ENCODE measurements at places on chromosomes 16 and 17.

DNA sequence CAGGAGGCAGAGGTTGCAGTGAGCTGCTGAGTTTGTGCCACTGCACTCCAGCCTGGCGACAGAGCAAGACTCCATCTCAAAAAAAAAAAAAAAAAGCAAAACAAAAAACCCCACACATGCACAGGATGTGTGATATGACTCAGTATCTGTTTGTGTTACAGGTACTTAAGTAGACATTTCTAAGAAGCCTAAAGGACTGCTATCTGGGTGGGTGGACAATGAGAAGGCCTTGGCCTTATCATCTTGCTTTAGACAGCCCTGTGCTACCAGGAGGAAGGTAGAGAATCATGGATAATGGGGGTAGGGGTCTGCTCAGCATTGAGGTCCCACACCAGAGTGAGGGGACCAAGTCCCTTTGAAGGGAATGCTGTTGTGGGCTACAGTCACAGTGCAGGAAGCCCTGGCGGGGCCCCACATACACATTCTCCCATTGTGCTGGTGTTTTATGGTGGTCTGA is 26.7 kb downstream of the PLD6 start:
- no peaks in the 10 kb centered on the region for H3K27me3 ChIP-seq
- peaks cover 100% of the 10 kb centered on the region for H3K36me3 ChIP-seq
- no peak for DNase-seq
- H3K4me3 ChIP-seq: no peak overlapping the region
- H3K4me1 ChIP-seq: peaks cover 12% of the 10 kb centered on the region

DNA sequence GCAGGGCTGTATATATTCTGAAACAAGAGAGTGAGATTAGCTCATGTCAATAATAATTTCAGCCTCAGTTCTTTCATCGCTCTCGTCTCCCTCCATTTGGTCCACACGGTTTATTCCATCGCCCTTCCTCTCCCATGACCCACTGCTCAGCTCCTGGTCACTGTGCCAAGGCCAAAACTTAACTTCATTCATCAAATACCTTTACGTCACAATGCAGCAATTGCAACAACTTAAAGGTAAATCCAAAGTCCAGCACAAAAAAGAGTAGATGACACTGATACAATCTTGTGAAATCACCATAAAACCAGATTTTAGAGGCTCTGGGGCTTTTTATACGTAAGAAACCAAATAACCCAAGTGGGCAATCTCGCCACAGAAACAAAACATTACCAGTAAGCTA is 72.0 kb downstream of the ANKRD11 start:
- H3K36me3 ChIP-seq: peaks cover 9% of the 10 kb centered on the region
- H3K27ac ChIP-seq: no peak overlapping the region
- no peak for DNase-seq
- no peaks in the 10 kb centered on the region for H3K27me3 ChIP-seq
- H3K4me1 ChIP-seq: peaks cover 35% of the 10 kb centered on the region

DNA sequence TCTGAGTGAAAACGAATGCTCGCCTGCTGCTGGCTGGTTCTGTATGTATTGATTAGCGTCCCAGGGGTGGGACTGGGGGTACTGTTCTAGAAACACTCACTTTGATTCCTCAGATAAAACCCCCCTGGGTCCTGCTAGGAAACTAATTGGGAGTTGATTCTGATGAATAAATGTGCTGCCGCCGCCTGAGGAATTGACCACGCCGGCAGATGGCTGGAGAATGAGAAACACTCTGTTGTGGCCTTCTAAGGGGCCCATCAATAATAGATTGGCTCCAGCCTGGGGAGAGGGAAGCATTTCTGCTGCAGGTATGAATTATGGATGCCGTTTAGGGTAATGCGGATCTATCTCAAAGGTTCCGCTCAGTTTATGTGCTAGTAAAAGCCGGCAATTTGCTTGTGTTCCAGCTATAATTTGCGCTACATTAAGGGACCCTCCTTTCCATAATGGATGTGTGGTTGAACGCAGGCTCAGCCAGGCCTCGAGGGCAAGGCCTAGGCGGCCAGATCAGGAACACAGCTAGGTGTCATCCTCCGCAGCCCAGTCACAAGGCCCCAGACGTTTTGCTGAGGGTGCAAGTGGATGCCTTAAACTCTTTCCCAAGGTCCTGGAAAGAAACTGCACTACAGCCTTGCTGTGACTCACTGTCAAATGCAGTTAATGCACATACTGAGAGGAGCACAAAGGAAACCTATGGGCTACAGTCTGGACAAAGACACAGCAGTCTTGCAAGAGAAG is 132.2 kb upstream of the HS3ST2 start:
- peaks cover 4% of the 10 kb centered on the region for H3K27me3 ChIP-seq
- peaks cover 10% of the 10 kb centered on the region for H3K4me1 ChIP-seq
- H3K27ac ChIP-seq: no peak overlapping the region
- no peaks in the 10 kb centered on the region for H3K36me3 ChIP-seq

DNA sequence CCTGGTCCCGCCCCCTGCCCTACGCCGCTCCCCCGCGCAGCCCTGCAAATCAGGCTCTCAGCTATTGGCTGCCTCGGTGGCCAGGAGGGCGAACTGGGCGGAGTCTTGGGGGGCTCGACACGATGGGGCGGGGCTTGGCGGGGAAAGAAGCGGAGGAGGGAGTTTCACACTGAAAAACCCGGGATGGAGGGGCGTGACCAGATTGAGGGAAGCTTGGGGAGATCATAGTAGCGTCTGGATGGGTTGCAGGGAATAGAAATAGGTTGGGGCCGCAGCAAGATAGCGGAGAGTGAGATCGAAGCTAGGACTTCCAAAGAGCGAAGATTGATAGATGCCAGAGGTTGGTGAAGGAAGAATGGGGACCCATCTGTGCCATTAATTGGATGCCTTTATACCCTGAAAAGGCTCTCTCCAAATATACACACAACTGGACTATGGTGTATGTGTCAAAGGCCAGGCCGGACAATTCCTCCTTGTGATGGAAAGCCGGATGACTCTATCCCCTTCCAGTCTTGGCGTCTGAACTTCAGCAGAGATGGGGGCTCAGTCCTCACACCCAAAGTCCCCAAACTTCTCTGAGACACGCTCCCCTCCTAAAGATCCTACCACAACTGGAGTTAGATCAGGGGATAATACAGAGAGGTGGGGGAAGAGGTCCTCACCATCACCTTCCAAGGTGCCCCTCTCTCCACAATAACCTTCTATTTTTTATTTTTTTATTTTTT is 376 bp upstream of the STAC2 start:
- H3K4me3 ChIP-seq: peak overlapping the region; percentile 43
- H3K27me3 ChIP-seq: peaks cover 79% of the 10 kb centered on the region
- H3K27ac ChIP-seq: no peak overlapping the region

GRCh38 chr16:29925105-29925756 is 795 bp downstream of the KCTD13 start:
- H3K27me3 ChIP-seq: no peaks in the 10 kb centered on the region
- H3K27ac ChIP-seq: peak overlapping the region; percentile 90
- H3K4me1 ChIP-seq: peaks cover 23% of the 10 kb centered on the region
- no peak for DNase-seq
- H3K4me3 ChIP-seq: peak overlapping the region; percentile 95

GRCh38 chr16:8867216-8867931 is 1.4 kb downstream of the CARHSP1 start:
- no peak for DNase-seq
- peaks cover 69% of the 10 kb centered on the region for H3K4me1 ChIP-seq
- H3K27ac ChIP-seq: peak overlapping the region; percentile 87
- H3K4me3 ChIP-seq: peak overlapping the region; percentile 67
- peaks cover 7% of the 10 kb centered on the region for H3K36me3 ChIP-seq

DNA sequence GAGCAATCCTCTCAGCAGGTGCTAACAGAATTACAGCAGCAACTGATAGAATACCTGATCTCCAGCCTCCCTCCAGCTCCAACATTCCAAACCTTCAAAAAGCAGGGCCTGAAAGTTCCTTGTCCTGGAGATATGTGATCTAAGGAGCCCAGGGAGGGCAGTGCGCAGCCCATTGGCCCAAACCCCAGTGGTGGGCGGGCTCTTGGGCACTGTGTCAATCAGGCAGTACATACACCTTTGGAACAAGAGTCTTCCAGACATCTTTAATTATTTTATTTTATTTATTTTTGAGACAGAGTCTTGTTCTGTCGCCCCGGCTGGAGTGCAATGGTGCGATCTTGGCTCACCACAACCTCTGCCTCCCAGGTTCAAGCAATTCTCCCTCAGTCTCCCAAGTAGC is 24.2 kb downstream of the SLC12A3 start:
- DNase-seq: no peak
- no peaks in the 10 kb centered on the region for H3K4me1 ChIP-seq

DNA sequence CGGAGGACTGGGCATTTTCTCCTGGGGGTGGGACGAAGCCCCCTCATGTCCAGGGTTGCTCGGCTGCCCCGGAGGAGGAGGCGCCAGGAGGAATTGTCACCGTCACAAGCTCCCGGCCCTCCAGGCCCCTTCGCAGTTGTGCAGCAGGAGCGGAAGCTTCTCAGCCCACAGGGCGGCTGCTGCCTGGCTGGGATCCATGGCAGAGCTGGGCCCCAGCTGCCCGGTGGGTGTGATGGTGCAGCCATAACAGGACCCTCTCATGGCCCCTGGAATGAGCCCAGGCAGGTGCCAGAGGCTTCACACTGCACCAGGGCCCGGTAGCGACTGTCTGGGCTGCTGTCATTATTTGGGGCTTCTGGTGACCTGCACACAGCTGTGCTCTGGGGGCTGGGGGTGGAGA is 54.9 kb upstream of the GNG13 start:
- no peak overlapping the region for H3K27ac ChIP-seq
- H3K4me1 ChIP-seq: no peaks in the 10 kb centered on the region
- no peak overlapping the region for H3K4me3 ChIP-seq
- no peak for DNase-seq
- no peaks in the 10 kb centered on the region for H3K27me3 ChIP-seq
- no peaks in the 10 kb centered on the region for H3K36me3 ChIP-seq

DNA sequence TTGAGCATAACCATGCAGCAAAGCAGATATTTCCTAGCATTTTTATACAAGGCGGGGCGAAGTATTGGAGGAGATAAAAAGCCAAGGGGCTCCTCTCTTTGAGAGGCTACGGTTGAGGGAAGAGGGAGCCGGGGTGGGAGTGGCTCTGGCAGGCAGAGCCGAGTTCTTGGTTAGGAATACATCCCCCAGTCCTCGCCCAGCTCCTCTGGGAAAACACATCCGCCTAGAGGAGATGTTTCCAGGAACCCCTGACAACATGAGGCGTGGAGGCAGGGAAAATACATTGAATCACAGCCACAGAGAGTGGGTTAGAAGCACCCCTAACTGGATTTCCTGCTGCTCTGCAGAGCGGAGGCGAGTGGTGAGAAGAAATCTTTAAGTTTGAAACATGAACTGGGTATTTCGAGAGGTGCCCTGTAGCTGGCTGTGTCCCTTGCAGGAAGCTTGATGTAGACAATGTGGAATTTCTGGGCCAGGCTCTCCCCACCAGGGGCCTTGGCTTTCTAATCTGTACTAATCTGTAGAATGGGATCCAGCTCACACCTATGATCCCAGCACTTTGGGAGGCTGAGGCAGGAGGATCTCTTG is 27.3 kb downstream of the TTYH2 start:
- H3K27ac ChIP-seq: no peak overlapping the region
- H3K36me3 ChIP-seq: no peaks in the 10 kb centered on the region
- DNase-seq: no peak

- no peaks in the 10 kb centered on the region for H3K4me1 ChIP-seq
- H3K36me3 ChIP-seq: no peaks in the 10 kb centered on the region
- H3K4me3 ChIP-seq: no peak overlapping the region
- DNase-seq: no peak
- H3K27me3 ChIP-seq: no peaks in the 10 kb centered on the region
Measured at GRCh38 chr16:64412578-64413280, 709.1 kb downstream of the CDH11 start.

DNA sequence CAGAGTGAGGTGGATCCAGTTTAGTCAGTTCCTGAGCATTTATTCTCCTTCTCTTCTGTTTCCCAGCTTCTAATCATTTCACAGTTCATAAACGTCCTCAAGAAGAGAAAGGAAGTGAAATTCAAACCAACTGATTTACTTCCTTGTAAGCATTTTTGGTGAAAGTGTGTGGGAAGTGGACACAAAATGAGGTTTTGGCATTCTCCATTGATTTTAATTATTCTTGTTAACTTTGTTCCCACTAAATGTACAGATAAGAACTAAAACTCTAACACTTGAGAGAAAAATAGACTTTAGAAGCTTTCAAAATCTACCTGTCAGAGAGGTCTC is 42.7 kb upstream of the CORO6 start:
- H3K27ac ChIP-seq: no peak overlapping the region
- no peak for DNase-seq
- H3K4me3 ChIP-seq: no peak overlapping the region
- H3K36me3 ChIP-seq: peaks cover 87% of the 10 kb centered on the region

DNA sequence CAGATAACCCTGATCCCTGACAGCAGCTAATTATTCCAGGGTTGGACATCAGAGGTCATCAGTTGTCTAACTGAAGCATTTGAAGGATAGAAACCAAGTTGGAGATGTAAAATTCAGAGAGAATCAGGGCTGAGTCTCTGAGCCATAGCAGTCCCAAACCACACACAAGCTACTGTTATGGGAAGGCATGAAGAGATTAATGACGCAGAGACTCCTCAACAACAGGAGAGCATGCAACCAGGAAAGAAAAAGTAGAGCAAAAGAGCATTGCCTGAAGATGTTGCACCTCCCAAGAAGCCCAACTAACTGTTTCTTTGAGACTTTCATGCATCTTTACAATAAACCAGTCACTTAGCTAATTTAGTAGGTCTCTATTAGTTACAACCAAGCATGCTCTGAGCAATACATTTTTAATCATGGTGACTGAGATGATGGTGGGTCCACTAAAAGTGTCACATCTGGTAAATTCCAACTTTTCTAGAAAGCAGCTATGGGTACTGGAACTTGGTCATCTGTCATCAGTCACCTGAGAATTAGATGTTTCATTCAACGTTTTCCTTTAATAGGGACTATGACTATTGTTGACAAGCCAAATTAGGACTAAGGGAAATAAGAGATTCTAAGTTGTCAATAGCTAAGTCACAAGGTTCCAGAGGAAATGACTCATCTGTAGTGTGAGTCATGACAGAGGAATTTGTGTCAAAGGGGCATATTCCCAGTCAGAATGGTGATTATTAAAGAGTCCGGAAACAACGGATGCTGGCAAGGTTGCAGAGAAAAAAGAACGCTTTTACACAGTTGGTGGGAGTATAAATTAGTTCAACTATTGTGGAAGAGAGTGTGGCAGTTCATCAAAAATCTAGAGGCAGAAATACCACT is 239.8 kb downstream of the CHD9NB start:
- H3K36me3 ChIP-seq: no peaks in the 10 kb centered on the region
- no peak overlapping the region for H3K4me3 ChIP-seq
- H3K27ac ChIP-seq: no peak overlapping the region
- DNase-seq: no peak
- no peaks in the 10 kb centered on the region for H3K4me1 ChIP-seq
- H3K27me3 ChIP-seq: no peaks in the 10 kb centered on the region

Data from lower lobe of right lung (tissue), 2 donors.